ENCODE measurements at places on chromosomes 11 and 22.

GRCh38 chr11:14969901-14970323 is 2.2 kb downstream of the CALCA start:
- DNase-seq, result no peak

DNA sequence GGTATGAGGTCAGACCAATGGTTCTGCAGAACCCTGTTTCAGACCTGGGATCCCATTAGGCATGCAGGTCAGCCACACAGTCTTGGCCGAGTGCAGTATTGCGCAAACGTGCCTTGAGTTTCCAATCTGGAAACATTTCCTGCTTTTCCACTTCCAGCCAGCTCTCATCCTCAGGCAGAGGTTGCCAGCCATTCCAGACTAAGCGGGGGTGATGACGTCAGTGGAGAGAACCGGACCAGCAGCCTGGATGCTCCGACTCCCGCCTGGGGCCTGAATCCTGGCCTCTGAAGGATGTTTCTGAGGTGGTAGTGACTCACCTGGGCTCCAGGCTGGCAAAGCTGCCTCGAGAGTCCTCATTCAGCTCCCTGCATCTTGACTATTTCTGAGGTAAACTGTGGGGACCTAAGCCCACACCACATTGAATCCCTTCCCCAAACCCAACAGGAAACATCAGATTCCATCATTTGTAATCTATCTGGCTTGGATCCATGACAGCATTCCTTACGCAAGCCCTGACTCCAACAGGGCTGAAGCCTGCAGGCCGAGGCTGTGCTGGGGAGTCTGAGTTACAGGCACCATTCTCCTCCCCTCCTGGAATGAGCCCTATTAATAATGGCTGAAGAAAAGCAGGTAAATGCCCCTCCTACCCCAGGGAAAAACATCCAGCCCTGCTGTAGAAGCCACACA is 83.0 kb downstream of the ABTB2 start:
- no peak for DNase-seq

- no peak for DNase-seq
These were observed 106.0 kb downstream of the NAV2 start for GRCh38 chr11:19818619-19819018.

DNA sequence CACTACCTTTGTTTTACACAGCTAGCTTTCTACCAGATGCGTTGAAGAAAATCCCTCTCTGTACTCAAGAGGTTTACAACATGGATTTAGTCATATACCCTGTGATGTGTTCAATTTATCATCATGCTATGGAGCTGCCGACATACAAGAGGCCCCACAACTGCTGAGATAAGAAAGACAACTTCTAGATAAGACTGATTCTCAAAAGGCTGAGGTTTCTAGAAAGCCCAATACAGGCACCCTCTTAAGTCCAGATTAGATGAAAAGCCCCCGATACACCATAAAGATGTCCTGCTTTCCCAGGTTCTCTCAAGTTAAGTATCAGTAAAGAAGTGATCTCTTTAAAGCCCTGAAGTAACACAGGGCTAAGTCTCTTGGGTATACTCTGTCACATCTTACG is 14.3 kb downstream of the MTCH2 start:
- no peak for DNase-seq

DNA sequence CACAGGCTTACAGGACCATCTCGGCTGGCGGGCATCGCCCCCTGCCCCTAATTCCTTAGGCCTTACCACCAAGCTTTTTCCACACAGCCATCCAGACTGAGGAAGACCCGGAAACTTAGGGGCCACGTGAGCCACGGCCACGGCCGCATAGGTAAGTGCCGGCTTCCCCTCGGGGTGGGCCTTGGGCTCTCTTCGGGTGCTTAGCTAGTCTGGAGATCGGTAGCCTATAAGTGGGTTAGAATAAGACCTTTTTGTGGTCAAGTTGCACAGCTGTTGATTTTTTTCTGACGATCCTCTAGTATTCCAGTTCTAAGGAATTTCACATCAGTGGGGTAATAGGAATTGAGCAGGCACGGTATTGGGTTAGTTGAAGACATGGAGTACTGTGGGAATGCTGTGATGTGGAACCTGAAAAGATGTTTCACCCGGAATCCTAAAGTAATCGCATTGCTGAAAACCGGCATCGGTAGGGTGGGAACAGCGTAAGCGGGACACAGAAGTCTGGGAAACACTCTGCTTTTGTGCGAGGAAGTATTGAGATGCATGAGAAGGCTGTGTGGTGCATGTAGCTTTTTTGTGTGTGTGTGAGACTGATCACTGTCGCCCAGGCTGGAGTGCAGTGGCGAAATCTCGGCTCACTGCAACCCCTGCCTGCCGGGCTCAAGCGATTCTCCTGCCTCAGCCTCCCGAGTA is 669 bp downstream of the RPL27A start:
- DNase-seq, result no peak

All from NCI-H1417 (cell line).